ENCODE measurements at places on chromosomes 11 and 22. TPM values are rescaled to one million over a fixed set of nuclear protein-coding genes. Genes with fewer than 3 reads are reported as not detected.

GRCh38 chr11:65327021-65327420, 6.6 kb upstream of the DPF2 start:
- no peak overlapping the region for H3K27ac ChIP-seq
- no peak for DNase-seq
- no peaks in the 10 kb centered on the region for H3K36me3 ChIP-seq
- H3K4me1 ChIP-seq: no peaks in the 10 kb centered on the region
- no peaks in the 10 kb centered on the region for H3K27me3 ChIP-seq
- H3K4me3 ChIP-seq: no peak overlapping the region

DNA sequence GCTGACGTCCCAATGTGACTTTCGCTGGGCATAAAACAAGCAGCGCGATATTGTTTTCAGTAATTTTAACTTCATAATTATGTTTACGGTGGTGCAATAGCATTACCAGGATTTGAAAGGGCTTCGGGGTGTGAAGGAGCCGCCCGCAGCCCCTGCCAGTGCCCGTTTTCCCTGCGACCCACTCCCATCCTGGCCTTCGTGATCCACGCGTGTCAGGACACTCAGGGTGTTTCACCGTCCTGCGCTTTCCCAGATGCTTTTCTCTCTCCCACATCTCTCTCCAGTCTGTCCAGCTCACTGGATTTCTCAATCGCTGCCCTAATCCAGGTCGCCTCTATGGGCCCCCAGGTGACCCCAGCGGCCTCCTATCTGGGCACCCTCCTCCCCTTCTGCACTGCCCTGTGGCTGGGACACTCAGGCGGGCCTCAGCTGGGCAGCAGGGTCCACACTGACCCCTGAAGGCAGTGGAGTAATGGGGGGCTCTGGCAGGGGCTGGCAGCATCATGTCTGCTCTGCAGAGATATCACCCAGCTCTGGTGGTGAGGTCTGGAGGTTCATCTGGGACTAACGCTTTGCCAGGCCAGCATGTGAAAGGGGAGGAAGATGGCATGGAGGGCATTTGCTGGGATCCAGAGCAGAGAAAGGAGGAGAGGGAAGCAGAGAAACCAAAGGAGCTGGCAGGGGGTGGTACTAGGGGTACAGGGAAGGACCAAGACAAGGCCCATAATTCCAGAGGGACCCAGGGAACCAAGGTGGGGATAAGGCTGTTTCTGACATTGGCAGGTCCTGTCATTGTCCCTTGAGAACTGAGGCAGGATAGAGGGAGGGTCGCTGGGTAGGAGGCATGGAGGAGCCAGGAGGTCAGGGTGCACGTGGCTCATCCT, 622.8 kb downstream of the BRD1 start:
- H3K27ac ChIP-seq: no peak overlapping the region
- H3K4me1 ChIP-seq: peaks cover 12% of the 10 kb centered on the region
- no peaks in the 10 kb centered on the region for H3K36me3 ChIP-seq
- no peak overlapping the region for H3K4me3 ChIP-seq
- no peaks in the 10 kb centered on the region for H3K27me3 ChIP-seq
- DNase-seq: no peak

GRCh38 chr22:48750826-48751440, 1076.7 kb downstream of the BRD1 start:
- H3K4me1 ChIP-seq: no peaks in the 10 kb centered on the region
- H3K36me3 ChIP-seq: no peaks in the 10 kb centered on the region
- peaks cover 4% of the 10 kb centered on the region for H3K27me3 ChIP-seq
- DNase-seq: no peak

The SLC25A18 gene
- 84.7 TPM for polyA plus RNA-seq

The RAB38 gene
- 0.37 TPM for polyA plus RNA-seq

The CCDC15 gene
- 0.60 TPM for polyA plus RNA-seq

The SCGB1D1 gene
- polyA plus RNA-seq: not detected

Data from liver (tissue), 10 donors.